Renal cortical epithelial cell (primary cell): ENCODE measurements at places on chromosomes 4 and X. TPM values are rescaled to one million over a fixed set of nuclear protein-coding genes. Genes with fewer than 3 reads are reported as not detected.

GRCh38 chrX:103941201-103941975, 21.0 kb upstream of the TMSB15B start:
- peak; percentile 50 for DNase-seq

GRCh38 chr4:179415037-179415846, 1973.0 kb upstream of the AGA start:
- DNase-seq, result no peak

GRCh38 chr4:7327341-7327885, 107.3 kb downstream of the PSAPL1 start:
- no peak for DNase-seq

DNA sequence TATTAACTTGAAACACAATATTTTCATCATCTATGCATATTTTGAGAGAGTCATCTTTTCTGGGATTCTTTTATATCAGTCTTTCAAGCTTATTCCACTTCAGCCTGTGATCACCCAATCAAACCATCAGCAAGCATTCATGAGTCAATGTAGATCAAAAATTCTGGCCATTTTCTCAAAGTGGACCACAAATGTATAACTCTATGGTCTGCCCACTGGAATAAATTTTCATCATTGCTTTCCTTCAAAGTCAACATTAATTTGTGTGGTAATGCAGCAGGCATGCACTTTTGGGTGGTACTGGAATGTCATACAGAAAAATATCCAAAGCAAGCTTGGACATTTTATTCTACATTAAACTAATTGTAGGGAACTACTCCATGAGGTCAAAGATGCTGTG, 1013.0 kb downstream of the STIM2 start:
- no peak for DNase-seq

GPR34 gene
- not detected in 2 replicates for total RNA-seq

DNA sequence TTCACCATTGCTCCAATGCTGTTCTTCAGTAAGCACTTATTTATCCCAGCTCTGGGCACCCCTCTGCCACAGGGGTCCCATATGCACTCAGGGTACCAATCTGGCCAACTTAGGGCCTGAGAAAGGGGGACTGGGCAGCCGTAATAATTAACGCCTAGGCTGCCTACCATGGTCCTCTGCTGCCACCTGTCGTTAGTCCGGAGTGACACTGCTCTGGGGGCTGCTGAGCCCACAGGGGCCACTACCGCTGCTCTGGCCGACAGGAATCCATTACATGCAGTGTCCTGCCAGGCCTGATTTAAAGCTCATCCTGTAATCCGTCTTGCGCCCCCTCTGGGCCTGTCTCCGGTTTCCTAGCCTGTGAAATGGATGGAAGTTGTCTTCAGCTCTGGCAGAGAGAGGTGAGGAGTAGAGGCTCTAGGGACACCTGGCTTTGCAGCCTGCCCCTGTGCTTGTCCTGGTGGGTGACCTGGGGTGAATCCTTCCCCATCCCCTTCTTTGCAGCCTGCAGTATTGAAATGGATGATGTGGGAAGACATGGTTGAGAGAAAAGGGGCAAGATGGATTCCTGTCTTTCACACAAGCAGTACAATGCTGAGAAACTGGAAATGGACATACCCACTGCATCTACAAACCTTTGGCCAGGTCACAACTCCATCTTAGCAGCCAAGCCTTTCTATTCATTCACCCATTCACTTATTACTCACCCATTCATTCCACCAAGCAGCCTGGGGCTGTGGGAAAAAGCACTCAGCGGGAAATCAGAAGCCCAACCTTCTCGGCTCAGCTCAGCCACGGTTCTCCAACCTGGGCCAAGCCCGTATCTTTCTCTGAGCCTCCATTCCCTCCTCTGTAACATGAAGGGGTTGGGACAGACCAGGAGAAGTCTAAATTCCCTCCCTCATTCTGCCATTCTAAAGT, 116.3 kb upstream of the NALF2 start:
- peak; percentile 1 for DNase-seq

CCNQ gene
- 13.9 and 42.2 TPM in 2 replicates for total RNA-seq

DNA sequence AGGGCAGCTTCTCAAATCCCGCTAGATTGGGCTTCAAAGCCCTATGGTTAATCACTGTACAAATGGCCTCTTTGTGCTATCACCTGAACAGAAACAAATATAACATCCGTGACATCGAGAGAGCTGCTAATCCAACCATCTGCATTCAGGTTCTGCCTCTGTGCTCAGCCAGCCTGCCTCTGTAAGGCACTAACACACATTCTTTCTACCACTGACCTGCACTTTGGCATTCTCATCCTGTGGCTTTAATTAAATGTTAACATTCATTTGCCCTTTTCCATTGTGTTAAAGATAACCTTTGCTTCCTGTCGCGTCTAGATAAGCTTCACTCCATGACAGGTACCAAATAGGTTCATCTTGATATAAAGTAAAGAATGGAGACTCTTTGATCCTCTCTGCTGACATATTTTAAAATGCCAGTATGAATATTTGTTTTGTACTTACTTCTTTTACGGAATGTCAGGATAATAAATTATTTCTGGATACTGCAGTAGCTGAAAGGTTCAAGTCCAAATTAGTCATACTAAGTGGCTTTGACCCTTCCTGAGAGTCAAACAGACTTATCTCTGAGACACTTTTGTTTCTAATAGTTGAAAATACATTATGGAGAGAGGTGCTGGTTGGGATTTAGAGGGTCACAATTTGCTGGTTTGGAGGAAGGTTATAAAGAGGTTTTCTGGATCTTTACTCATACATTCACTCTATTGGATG, 505.7 kb downstream of the PACRGL start:
- peak; percentile 14 for DNase-seq

DNA sequence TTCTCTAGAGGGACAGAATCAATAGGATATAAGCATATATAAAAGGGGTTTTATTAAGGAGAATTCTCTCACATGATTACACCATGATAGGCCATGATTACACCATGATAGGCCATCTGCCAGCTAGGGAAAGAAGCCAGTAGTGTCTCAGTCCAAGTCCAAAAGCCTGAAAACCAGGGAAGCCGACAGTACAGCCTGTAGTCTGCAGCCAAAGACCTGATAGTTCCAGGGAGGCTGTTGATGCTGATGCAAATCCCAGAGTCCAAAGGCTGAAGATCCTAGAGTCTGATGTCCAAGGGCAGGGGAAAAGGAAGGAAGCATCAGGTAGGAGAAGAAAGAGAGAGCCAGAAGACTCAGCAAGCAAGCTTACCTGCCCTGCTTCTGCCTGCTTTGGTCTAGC, 411.3 kb upstream of the EMCN start:
- DNase-seq, result no peak

CCKAR gene
- 0.05 TPM in 1 of 2 replicates, not detected in the other for total RNA-seq

FAM236A gene
- total RNA-seq, result not detected in 2 replicates

- peak; percentile 3 for DNase-seq
Observed at GRCh38 chr4:181418496-181418895, 824.7 kb upstream of the TENM3 start.

LPAR4 gene
- total RNA-seq, result 0.70 TPM in 1 of 2 replicates, not detected in the other

DNA sequence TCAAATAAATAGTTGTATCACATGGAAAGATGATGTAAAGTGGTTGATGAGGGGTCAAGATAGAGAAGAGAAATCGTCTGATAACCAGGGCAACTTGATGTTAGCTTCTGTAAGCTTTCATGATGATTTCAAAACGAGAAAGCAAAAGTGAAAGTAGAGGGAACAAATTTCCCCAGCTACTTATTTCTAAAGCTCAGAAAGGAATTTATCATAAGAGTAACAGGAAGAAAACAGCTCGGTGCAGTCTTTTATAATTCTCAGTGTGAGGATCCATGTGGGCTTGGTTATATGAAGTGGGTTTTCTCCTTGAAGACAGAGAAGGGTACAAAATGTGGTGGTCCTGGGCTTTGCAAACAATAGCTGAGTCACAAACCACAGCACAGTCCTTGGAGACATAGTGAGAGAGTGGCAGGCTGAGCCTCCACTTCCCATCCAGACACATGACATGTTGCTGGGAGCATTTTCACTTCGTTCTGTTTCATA, 32.1 kb upstream of the GLRA2 start:
- peak; percentile 15 for DNase-seq

GRCh38 chr4:46508216-46508615, 118.3 kb upstream of the GABRA2 start:
- no peak for DNase-seq

CD40LG gene
- total RNA-seq, result not detected in 2 replicates

ATP5ME gene
- 41.5 and 81.3 TPM in 2 replicates for total RNA-seq

GRCh38 chrX:136199365-136199764, 51.8 kb downstream of the MAP7D3 start:
- DNase-seq, result no peak

GRCh38 chr4:186563761-186564160, 8.4 kb upstream of the MTNR1A start:
- DNase-seq, result no peak

GRCh38 chr4:108512615-108513505, 107.5 kb upstream of the RPL34 start:
- DNase-seq, result peak; percentile 71

DNA sequence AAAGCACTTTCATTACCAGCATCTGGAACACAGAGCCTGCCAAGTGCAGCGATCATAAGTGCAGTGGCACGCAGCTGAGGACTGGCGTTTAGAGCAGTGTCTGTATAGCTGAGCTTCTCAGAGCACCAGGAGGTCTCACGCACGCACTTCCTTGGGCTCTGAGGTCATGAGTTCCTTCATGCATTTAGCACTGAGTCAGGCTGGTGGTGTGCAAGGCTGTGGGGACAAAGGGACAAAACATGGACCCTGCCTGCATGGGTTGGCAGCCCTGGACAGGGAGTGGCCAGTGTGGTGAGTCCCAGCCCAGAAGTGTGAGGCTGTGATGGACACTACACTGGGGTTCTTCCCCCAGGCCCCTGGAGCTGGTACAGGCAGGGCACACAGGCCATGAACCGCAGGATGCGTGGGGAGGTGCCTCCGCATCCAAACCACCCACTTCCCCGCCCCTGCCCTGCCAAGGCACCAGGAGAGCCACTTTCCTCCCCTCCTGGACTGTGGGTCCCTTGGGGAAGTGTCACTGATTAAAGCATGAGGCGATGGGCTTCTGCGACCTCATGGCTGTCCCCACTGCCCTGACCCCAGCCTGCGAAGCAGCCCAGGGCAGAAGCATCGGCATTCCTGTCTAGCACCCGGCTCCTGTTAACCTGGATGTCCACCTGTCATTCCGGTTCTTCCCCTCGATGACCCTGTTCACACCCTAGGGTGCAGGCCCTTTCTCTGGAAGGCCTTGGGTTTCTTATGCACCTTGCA, 37.2 kb upstream of the GPR78 start:
- DNase-seq, result no peak

GRCh38 chr4:144594471-144594986, 51.4 kb upstream of the HHIP start:
- DNase-seq, result no peak

BMPR1B gene
- 2.1 and 6.5 TPM in 2 replicates for total RNA-seq

NAP1L3 gene
- 1.2 and 3.1 TPM in 2 replicates for total RNA-seq

CT47B1 gene
- not detected in 2 replicates for total RNA-seq

- DNase-seq, result no peak
Observed at GRCh38 chrX:63746278-63746677, 38.7 kb downstream of the ARHGEF9 start.

SSX7 gene
- total RNA-seq, result not detected in 2 replicates

GRCh38 chr4:39846120-39846519, 131.6 kb downstream of the PDS5A start:
- DNase-seq, result peak; percentile 12

GUCY2F gene
- total RNA-seq, result under 0.01 TPM in 1 of 2 replicates, not detected in the other

DNA sequence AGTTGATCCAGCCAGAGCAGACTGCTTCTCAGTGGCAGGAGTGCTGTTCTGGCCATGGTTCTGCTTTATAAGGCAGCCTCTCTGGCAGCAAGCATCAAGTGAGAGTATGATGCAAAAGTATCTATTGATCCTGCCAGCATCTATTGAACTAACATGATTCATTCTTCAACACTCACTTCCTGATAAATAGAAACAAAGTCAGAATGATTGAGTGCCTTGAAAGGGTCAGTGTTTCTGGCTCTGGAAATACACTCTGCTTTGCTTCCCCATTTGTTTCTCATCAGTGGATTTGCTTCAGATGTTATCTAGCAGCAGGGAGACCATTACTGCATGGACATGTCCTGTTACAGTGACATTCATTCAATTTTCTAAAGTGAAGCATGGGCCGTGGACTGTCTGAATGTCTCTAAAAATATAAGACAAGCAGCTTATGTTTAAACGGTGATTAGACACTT, 66.2 kb upstream of the FRAS1 start:
- no peak for DNase-seq
